ENCODE measurements at places on chromosomes 6 and 20.
A peak's percentile ranks its signal among the peaks of the same experiment; 100 is the strongest.

GRCh38 chr6:126550323-126550722, 210.4 kb downstream of the CENPW start:
- no peak for DNase-seq

GRCh38 chr6:152270301-152270925, 366.7 kb downstream of the SYNE1 start:
- no peak for DNase-seq

- DNase-seq, result no peak
These were observed 9.7 kb upstream of the TBC1D7 start for GRCh38 chr6:13338038-13338437.

GRCh38 chr6:43851204-43851865, 81.3 kb downstream of the VEGFA start:
- no peak for DNase-seq

DNA sequence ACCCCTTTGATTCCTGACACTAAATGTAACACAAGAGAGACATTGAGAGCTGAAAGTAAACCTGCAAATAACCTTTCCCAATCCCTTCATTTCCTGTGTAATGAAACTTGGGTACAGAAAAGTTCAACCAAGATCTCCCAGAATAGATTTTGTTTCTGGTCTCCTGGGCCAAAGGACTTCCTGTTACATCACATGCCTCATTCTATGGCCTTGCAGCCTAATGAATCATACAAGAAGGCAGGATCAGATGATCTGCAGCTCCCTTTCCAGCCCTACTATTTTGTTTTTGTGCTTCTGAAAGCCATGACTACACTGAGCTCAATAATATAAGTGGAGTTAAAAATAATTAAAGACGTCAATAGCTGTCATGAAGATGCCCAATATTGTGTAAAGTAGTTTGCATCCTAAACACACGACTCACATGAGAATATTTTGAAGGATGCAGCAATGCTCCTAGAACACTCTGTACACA, 73.4 kb upstream of the NOX3 start:
- DNase-seq, result no peak

DNA sequence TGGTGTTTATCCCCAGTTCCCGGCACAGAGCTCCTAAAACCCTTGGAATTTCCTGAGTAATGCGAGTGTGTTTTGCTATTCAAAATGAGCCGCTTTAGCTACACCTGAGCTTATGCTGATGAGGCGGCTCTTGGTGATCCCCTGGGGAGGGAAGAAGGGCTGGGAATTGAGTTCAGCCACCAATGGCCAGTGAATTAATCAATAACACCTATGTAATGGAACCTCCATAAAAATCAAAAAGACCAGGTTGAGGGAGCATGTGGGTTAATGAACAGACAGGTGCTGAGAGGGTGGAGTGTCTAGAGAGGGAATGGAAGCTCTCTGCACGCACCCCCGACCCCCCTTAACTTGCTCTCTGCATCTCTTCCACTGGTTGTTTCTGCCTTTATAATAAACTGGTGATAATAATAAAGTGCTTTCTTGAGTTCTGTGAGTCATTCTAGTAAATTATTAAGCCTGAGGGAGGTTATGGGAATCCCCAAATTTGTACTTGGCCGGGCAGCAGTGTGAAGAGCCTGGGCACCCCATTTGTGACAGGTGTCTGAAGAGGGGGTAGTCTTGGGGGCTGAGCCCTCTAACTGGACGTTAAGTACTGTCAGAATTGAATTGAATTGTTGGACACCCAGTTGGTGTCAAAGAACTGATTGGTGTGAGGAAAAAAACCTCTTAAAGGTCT, 24.6 kb upstream of the SERPINB1 start:
- peak; percentile 18 for DNase-seq

GRCh38 chr6:140827593-140827992, 1305.1 kb upstream of the GJE1 start:
- no peak for DNase-seq

DNA sequence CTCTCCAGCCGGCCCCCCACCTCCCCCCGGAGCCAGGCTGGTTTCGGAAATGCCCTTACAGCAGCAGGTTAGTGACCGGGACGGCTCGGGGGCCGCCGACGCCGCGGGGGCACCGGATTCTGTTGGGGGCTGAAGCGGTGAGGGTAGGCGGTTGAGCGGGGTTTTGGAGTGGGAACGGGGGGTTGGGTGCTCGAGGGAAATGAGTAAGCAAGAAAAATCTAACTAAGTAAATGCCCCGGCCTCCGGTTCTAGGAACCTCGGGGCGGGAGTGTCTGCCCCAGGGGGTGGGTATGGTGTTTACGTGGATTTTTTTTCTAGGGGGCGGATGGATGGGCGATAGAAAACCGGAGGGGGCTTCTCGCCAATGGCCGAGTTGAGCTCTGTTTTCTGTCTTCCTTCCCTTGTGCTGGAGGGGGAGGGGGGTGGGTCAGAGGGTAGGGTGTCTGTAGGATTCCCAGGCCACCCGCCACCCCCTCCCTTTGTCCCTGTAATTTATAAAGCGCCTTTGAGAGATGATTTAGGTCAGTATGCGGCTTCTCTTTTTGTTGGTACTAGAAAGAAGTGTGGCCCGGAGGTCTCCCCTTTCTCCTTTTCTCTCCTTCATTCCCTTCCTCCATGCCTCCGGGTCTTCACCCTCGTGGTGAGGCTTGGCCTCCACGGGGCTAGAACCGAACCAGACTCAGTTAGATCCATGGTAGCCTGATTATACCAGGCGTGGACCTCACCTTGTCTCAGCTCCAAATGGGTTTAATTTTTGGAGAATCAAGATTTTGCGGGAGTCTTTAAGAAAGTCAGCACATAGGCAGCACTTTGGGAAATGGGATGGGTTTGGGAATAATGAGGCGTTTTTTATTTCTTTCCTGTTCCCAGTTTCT, 2.3 kb downstream of the E2F3 start:
- peak; percentile 87 for DNase-seq

DNA sequence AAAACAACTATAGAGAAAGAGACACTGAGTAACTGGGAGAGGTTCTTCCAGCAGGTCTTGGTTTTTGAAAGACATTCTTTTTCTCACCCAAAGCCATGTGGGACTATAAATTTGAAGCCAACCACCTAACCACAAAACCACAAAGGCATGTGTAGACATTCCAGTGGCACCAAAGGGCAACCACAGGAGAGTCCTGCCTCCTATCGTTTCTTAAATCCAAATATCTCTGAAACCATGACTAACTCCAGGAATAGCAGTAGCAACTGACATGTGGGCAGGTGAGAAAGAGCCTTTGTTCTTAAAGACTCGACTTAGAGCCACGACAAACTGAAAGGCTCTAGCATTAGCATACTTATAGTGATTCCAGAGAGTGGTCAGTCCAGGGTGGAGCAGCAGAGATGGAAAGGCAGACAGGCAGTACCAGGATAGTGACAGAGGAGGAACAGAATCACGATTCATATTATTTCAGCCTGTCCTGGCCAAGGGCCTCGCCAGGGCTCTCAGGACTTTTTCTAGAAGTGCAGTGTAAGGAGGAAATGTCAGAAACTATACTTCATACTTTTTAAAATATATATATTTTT, 9.4 kb upstream of the COL9A1 start:
- peak; percentile 22 for DNase-seq

- DNase-seq, result no peak
These were observed 18.7 kb upstream of the LY86 start for GRCh38 chr6:6569811-6570164.

- DNase-seq, result no peak
These were observed 14.3 kb downstream of the GLO1 start for GRCh38 chr6:38688579-38689087.

- no peak for DNase-seq
These were observed 178.8 kb downstream of the IBTK start for GRCh38 chr6:82068721-82069120.

- DNase-seq, result no peak
These were observed 102.4 kb upstream of the PRDM1 start for GRCh38 chr6:105983763-105984162.

GRCh38 chr6:4693173-4693970, 82.8 kb upstream of the CDYL start:
- no peak for DNase-seq

DNA sequence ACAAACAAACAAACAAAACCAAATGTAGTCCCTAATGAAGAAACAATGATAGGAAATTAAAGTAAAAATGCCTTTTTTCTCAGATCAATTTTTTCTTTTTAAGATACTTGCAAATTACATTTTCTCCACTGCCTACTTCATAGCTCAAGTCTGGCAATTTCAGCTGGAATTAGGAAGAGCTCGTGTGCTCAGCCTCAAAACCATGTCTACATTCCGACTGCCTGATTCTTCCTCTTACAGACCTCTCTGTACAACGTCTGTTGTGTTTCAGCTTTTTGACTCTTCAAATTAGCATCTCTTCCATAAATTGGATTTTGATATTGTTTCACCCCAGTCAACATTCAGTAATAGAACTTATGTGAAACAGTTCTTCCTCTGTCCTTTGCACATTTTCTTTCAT, 9.3 kb upstream of the EDN1 start:
- no peak for DNase-seq

DNA sequence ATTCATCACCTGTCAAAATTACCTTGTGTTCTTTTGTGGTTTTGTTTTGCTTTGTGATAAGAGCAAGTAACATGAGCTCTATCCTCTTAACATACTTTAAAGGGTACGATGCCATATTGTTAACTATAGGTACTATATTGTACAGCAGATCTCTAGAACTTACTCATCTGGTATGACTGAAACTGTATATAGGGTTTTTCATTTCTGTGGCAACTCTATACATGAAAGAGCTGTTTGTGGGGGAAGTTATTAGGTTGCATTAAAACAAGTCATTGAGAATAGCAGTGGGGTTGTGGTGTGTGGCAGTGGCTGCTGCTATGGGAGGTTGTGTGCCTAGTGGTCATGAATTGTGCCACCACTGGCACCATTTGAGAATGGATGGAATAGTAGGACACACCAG, 268.4 kb downstream of the KCNQ5 start:
- no peak for DNase-seq

DNA sequence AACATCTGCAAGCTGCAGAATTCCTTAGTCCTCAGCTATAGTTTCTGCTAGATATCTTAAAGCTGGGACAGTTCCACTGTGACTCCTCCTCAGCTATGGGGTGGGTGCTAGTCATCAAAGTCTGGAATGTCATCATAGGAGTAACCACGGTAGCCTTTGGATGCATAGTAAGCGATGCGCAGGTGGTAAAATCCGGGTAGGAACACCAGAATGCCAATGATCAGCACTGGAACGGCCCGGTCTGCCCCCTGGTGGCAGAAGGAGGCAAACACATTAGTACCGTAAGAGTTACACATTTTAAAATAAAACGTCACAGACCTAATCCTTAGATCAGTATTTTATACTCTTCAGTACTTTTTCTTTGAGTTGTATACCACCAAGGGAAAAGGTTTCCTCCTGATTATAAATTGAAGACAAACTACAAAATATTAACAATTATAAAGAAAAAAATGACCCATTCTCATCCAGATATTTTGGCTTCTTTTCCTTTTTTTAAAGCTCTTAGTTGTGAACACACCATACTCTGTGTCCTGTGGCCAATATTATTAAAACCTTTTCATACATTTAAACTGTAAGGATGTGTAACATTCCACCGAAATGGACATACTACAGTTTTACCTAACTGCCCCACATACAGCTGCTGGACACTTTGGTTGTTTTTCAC, 18.9 kb downstream of the PCNA start:
- peak; percentile 88 for DNase-seq

Measured in activated T-cell treated with anti-CD3 and anti-CD28 coated beads, Interleukin-2, amount 50 U/mL, for 48 hours (primary cell).